ENCODE measurements at places on chromosomes 7 and 10.

DNA sequence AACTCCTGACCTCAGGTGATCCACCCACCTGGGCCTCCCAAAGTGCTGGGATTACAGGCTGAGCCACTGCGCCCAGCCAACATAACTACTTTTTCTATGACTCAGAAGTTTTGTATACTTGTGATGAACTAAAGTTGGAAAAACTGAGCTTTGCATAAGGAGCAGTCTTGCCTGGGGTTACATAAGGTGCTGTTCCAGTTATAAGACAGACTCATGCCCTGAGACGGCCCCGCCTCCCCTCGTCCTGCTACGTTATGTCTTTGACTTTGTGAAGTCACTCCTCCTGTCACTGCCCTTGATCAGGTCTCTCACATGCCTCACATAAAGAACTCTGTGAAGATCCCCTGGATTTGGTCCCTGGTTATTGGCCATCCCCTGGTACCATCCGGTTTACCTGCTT is 40.4 kb upstream of the OPN4 start:
- DNase-seq = no peak

DNA sequence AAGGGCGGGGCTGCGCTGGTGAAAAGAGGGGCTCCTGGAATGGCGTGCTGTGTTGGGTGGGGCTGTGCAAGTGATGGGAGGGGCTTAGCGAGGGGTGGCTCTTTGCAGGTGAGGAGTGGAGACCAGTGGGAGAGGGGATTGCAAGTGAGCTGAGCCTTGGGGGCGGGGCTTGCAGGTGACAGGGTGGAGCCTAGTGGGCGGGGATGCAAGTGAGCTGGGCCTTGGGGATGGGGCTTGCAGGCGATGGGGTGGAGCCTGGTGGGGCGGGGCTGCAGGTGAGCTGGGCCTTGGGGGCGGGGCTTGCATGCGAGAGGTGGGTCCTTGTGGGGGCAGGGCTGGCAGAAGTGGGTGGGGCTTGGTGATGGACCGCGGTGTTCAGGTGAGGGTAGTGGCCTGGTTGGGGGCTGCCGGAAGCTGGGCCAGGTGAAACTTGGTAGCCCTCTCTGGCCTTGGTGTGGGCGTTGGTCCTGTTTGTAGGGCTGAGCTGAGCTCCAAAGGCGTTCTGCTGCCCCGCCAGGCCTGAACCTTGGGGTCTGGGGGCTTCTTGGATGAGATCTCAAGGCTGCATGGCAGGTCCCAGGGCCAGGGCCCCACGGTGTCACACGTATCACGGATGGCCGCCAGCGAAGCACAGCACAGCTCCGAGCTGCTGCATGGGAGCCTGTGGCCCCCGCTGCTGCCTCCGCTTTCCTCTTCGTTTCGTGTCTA is 743 bp upstream of the PITRM1 start:
- DNase-seq = no peak

GRCh38 chr10:38146579-38147333 is 52.6 kb downstream of the ZNF37A start:
- no peak for DNase-seq

- DNase-seq = peak; percentile 47
Observed at GRCh38 chr10:17854044-17854652, 45.0 kb downstream of the MRC1 start.

- DNase-seq = no peak
Observed at GRCh38 chr10:351770-352334, 216.6 kb downstream of the ZMYND11 start.

- peak; percentile 46 for DNase-seq
Observed at GRCh38 chr7:80711531-80711930, 73.1 kb downstream of the CD36 start.
